ENCODE measurements at places on chromosomes 2 and 18.
A peak's percentile ranks its signal among the peaks of the same experiment; 100 is the strongest.

DNA sequence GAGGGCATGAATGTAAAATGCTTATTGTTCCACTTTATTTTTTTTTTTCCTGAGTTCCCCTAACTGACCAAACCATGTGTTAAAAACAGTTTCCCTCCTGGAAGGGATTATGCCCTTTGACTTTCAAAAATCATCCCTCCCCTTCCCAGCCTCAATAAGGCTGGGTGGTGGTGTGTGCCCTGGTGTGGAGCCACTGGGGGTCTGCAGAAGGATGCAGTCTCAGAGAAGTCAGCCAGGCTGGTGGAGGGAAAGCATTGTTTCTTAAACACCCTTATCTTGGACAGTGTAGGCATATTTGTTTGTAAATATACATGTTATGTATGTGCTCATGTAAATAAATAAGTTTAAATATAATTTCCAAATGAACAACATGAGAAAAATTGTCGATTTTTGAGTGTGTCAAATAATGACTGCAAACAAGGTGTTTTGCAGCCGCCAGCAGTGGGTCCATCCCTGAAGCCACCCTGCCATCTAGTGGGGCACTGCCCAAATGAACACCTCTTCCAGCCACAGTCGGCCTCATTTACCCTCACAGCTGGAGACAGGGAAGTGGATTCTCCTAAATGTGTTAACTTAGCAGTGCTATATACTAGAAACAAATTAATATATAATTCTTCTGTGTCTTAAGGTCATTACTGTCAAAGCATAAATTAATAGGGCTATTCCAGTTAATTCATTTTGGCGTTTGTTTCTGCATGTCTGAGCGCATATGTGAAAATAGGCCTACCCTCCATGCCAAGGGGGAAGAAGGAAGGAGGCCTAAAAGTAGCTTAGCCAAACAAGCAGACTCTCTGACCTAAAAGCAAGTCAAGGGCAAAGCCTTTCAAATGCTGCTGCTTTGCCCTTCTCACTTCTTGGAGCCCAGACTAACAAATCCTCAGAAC, 209.6 kb upstream of the PIK3C3 start:
- peak; percentile 30 for DNase-seq

- DNase-seq: peak; percentile 91
These were observed 143.7 kb downstream of the TPO start for GRCh38 chr2:1556776-1557466.

DNA sequence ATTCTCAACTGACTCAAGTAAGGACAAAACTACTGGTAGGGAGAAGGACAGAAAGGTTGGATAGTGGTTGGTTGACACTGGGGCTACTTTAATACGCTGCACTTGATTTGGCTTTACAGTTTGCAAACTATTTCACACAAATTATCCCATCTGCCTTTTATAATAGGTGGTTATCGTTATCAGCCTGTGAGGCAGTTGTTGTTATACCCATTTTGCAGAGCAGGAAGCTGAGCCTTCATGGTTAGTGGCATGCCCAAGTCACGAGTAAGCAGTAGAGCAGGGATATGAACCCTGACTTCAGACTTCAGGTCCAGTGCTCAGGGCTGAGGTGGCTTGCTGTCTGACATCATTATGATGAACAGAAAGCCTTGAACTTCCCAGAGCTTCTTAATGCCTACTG, 5.3 kb downstream of the CTIF start:
- DNase-seq: no peak

- DNase-seq: no peak
These were observed 955.2 kb upstream of the CELF4 start for GRCh38 chr18:38520786-38521185.

DNA sequence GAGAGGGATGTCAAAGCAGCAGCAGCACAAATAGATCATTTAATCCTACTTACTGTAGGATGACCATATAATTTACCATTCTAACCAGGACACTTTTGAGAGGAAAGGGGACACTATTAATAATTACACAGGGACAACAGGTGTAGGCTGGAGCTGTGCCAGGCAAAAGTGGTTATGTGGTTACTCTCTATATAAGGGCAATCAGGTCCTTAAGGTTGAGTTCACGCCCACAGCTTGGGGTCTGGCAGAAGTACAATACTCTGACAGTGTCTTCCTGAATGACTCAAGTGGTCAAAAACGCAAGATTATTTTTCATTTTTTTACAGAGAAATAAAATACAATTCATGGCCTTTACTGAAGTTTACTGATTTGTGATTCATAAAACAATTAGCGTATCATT, 2.8 kb downstream of the PREPL start:
- peak; percentile 74 for DNase-seq

- DNase-seq: no peak
These were observed 105.5 kb downstream of the CLIP4 start for GRCh38 chr2:29220506-29221270.

GRCh38 chr2:69348781-69349180, 38.2 kb downstream of the GFPT1 start:
- no peak for DNase-seq

DNA sequence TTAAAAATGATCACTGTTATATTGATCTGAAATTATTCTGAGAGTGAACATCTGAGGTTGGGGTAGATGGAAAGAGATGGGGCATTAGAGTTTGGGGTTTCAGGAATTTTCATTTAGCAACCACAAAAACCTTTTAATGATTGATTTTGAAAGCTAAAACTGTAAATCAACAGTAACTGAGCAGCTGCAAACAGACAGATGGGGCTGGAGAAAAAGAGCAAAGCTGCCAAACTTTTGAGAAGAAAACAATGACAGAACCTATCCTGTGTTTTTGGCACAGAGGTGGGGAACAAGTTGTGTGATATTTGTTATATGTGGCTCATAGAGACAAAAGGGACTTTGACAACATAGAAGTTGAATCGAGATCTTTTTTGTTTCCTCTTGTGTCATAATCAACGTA, 415.8 kb upstream of the DSEL start:
- DNase-seq: no peak

- DNase-seq: no peak
These were observed at the start of gene MFSD2B for GRCh38 chr2:24009680-24010476. TSS of gene MFSD2B (plus strand) at chr2:24010085. CDS start at chr2:24010097, 12 bp downstream.

DNA sequence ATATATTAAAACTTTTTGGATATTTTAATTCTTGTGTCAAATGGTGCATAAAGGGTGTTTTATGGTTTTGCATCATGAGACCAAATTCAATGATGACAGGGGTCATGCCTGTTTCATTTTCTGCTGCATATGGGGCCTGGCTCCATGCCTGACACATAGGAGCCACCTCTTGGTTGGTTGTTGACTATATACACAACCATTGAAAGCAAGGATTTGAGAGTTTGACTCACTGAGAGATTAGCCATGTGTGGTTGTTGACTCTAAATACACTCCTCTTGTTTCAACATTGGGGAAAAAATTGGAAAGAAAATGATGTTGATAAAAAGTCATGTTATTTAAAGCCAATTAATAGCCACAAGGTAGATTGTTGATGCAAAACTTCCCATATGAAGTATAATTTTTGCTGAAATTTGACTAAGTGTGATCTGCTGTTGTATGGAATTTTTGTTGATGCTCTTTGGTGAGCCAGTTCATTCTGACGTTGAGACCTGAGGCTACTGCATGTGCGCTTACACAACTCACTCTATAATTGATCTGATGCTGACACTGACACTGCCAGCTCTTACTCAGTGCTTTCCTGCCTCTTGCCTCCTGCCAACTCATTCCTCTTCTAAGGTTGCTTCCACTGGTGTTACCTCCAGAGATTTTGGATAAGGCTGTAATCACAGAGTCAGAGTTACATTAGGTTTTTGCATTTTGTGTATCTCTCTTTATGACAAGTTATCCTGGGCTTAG, 446.2 kb upstream of the SLC14A2 start:
- DNase-seq: peak; percentile 98

DNA sequence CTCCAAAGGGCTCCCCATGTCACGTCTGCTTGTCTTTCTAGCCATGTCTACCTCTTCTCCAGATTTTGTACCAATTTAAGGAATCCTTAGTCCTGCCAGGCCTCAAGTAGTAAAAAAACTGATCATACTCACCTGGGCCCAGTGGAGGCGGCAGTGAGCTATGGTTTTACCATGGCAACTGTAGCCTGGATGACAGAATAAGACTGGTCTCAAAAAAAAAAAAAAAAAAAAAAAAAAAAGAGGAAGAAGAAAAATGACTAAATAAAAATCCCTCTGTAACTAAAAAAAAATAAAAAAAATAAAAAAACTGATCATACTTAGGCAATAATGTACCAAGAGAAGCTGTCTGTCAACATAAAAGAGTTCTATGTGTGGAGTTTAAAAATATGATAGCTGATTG, 221.6 kb downstream of the NR4A2 start:
- no peak for DNase-seq

- DNase-seq: peak; percentile 80
These were observed 6.6 kb downstream of the DSG3 start for GRCh38 chr18:31454066-31454708.

DNA sequence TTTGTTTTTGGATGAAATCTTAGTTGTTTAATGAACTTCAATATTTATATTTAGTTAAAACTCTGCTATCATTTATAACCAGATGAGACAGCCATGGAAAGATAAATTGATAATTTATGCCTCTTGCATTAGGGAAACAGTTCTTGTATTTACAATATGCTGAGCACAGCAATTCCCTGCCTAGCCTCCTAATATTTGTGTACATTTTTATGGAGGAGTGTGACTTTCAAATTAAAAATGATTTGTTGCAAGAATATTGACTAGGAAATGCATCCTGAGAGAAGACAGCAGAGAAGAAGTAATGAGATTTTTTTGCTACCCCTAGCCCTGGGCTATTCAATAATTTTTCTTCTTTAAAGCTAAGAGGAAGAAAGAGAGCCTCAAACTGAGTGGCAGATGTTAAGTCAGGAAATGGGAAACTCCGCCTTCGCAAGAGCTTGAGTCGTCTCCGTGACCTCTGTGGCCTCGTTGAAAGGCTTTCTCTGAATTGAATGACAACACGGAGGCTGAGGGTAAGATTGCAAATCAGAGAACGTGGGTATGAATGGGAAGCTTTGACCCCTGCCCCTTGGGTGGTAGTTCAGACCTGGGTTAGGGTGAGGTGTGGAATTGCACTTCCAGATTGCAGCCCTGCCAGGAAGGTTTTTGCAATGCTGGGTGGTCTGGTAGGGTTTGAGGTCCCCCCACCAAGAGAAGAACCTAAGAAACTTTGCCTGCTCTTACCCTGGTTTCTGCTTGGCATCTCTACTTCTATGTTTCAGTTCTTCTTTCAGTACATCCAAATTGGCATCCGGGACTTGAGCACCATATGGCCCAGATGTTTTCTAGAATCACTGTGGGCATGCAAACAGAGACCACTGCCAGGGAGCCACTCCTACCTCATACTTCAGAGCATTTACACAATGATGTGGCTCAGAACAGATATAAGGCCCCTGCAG, 210.3 kb upstream of the RBMS1 start:
- no peak for DNase-seq

- peak; percentile 91 for DNase-seq
These were observed 208.0 kb downstream of the ZFP36L2 start for GRCh38 chr2:43018179-43019024.

DNA sequence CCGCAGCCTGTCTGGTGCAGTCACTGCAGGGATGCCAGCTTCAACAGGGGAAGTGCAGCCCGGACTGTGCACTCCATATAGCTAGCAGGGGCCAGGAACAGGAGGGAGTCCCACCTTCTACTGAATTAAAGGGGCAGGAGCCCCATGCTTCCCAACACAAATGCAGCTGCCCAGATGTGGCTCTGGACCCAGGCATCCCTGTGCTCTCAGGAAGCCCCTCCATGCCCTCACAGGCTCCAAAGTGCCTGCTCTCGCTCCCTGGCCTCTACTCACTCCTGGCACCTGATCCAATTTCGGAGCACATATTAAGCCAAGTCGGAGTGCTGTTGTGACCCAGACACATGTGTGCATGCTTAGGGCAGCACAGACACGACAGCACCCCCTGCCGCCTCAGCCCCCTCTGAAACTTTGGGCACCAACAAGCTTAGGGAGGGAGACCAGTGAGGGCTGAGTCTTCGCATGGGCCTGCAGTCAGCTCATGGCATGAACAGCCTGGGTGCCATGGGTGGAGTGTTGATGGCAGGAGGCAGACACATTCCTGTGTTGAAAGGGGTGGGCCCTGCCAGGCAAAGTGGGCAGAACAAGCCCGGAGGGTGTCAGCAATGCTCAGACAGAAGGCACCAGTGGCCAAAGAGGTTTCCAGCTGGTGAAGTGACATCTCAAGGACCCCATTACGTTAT, 83.5 kb downstream of the ZNF804A start:
- DNase-seq: no peak

DNA sequence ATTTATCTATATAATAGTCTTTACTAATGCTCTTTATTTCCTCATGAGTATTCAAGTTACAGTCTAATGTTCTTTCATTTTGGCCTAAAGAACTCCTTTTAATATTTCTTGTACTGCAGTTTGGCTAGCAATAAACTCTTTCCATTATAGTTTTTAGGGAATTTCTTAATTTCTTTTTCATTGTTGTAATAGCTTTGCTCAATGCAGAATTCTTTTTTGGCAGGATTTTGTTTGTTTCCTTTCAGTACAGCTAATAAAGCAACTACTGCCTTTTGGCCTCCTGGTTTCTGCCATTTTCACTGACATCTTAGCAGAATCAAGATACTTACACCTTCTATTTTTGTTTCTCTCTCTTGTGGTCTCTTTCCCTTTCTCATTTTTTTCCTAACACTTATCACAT, 390.4 kb upstream of the RGPD4 start:
- DNase-seq: no peak

DNA sequence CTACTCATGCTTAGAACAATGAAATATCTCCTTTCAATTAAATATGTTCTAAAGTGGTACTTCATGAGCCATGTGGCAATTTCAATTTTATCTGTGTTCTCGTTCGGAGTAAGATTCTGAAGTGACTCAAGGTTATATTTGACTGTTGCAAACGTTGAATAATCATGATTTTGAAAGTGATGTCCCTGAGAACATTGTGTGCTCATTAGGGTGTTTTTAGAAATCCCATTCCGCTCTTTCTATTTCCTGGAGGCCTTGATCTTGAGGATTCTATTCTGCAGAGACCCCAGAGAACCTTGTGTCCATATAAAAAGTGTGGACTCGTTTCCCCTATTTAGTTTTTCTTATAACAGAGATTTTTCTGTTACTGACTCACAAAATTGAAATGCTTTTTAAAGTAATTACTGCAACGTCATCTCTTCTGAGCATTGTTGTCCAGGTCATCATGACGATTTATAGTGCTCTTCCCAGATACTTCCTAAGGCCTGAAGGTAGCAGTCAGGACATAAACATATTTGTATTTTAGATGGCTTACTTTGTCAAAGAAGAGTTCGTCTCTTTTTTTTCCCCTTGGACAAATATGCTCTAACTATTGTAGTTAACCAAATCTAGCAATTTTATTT, 27.2 kb downstream of the IL1R2 start:
- DNase-seq: peak; percentile 90

DNA sequence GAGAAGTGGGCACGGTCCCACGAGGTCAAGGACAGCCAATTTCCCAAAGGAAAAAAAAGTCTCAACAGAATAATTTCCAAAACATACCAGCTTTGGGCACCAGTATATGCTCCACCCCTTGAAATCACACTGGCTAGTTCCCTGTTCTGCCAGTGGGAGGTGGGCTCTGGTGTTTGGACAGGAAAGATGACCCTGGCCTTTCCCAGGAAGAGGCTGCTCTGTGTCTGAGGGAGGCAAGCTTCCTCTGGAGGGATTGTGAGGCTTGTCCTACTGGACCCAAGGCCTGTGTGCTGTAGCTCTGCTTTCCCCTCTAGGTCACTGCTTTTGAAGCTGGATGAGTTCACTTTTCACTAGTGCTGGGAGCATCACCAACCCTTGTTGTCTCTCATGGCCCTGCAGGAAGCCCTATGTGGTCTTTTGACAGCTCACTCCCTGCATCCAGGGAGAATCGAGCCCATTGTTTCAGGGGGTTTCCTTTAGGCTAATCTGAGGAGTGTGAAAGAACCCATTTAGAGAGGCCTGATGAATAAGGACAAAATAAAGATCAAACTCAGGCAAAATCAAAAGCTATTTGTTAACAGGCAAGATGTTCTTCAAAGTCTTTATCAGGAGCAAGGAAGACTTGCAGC, 36.3 kb downstream of the CXCR4 start:
- DNase-seq: no peak

Data from fibroblast of mammary gland (primary cell).